Type B pancreatic cell (in vitro differentiated cells): ENCODE measurements at places on chromosomes 2 and 18. TPM values are rescaled to one million over a fixed set of nuclear protein-coding genes. Genes with fewer than 3 reads are reported as not detected.

DNA sequence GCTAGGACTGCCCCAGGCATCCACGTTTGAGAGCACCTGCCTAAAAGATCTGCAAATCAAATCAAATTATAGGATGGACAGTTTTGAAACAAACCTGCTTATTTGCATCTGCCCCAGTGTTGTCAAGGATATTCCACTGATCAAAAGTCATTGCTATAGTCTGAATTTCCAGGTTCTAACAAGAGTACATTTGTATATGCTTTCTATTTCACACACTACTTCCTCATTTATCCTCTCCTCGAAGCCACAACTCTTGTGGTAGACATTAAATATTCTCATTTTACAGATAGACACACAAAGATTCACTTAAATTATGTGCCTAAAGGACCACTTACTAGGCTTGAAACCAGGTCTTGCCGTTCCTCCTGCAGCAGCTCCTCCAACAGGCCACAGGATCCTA is 11.9 kb upstream of the TET3 start:
- DNase-seq: no peak

DNA sequence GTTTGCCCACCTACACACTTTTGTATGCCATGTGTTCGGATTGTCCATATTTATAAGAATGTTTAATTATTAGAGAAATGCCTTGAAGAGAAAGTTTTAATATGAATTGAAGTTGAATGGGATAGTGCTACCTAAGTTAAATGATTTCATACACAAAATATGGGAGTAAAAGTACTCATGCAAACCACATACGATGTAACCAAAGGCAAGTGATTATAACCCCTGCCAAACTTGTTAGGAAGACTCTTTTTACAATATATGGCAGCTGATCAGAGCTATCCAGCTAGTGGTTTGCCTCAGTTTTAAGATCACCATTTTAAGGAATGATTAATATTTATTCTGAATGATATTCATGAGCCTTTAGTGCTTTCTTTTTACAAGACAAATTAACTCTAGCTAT is 106.7 kb downstream of the MYO1B start:
- DNase-seq: no peak

- no peak for DNase-seq
Observed at GRCh38 chr18:21714474-21714873, 9.9 kb upstream of the ABHD3 start.

The SP5 gene
- 1.1 and 4.4 TPM in 2 replicates for total RNA-seq

- DNase-seq: no peak
Observed at GRCh38 chr2:153476816-153477635, 1.5 kb downstream of the RPRM start.

- DNase-seq: no peak
Observed at GRCh38 chr18:28005164-28005563, 171.8 kb downstream of the CDH2 start.

The RNF152 gene
- total RNA-seq: 23.6 and 28.9 TPM in 2 replicates

GRCh38 chr18:53874103-53874502 is 350.4 kb downstream of the MBD2 start:
- no peak for DNase-seq

DNA sequence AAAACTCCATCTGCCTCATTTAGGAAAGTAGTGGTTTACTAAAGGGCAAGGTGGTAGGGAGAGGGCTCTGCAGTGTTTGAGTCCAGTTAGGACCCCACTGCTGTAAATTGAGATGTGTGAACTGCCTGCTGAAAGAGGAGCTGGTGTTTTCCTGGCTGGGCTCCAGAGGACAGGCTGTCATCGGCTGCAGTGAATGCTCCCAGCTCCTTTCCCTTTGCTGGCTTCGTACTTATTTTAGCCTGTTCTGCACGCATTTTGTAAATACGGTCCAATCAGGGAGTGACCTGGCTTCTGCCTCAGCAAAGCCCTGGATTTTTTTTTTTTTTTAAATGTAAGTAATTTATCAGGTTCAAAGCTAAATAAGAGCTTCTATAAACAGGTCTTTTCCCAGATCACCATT is 37.5 kb downstream of the SLC4A3 start:
- DNase-seq: no peak

The L3MBTL4 gene
- total RNA-seq: 2.2 and 4.6 TPM in 2 replicates

The MYO3B gene
- 0.46 and 1.2 TPM in 2 replicates for total RNA-seq

DNA sequence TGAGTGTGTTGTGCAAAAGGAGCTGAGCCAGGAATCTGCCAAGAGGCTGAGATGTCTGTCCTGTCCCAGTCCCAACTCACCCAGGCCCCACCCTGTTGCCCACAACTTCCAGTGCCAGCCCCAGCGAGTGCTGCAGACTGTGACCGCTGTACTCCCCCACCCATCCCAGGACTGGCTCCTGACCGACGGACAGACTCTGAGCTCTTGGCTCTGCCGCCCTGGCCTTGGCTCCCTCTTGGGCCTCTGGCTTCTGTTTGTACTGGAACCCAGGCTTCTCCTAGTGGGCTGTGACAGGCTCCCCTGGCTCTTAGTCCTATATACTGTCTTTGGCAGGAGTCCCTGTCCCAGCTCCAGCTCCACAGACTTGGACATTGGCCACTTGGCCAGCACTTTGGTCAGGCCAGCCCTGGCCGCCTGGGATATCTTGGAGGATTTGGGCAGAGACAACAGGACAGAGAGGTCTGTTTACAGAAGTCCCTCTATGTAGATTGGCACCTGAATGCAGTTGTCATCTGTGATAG is 41.1 kb downstream of the ACOXL start:
- DNase-seq: no peak
